NCI-H1092 treated with DMSO at 0.1 percent for 48 hours (cell line): ENCODE measurements at places on chromosomes 3 and 15.

GRCh38 chr3:57659806-57660439 is 33.0 kb downstream of the DENND6A start:
- DNase-seq = no peak

GRCh38 chr15:43939070-43939469 is 112.3 kb downstream of the WDR76 start:
- DNase-seq = peak; percentile 7

GRCh38 chr3:101383156-101383575 is 62.8 kb upstream of the IMPG2 start:
- no peak for DNase-seq

- no peak for DNase-seq
These were observed 125.4 kb downstream of the MEGF11 start for GRCh38 chr15:66128116-66128680.

- DNase-seq = peak; percentile 14
These were observed 251.1 kb downstream of the TJP1 start for GRCh38 chr15:29570948-29571791.

DNA sequence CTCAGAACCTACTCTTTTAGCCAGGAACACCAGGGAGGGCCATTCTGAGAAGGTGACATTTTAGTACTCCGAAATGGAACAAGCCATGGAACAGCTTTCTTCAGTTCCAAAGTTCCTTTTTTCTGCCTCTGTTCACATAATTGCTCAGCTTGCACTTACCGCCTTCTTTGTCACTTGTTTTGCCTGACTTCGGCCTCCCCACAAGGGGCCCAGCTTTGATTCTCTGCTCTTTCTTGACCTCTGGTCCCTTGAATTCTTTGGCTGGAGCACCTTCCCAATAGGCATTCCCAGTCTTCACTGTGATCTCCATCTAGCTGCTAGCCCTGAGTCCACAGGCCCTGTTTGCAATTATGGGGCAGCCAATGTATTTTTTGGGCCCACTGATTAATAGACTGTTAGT is 51.4 kb upstream of the SLC7A14 start:
- no peak for DNase-seq

- DNase-seq = no peak
These were observed 136.3 kb downstream of the THSD4 start for GRCh38 chr15:71251584-71252043.

GRCh38 chr3:185582236-185582635 is 3.9 kb upstream of the SENP2 start:
- DNase-seq = no peak

DNA sequence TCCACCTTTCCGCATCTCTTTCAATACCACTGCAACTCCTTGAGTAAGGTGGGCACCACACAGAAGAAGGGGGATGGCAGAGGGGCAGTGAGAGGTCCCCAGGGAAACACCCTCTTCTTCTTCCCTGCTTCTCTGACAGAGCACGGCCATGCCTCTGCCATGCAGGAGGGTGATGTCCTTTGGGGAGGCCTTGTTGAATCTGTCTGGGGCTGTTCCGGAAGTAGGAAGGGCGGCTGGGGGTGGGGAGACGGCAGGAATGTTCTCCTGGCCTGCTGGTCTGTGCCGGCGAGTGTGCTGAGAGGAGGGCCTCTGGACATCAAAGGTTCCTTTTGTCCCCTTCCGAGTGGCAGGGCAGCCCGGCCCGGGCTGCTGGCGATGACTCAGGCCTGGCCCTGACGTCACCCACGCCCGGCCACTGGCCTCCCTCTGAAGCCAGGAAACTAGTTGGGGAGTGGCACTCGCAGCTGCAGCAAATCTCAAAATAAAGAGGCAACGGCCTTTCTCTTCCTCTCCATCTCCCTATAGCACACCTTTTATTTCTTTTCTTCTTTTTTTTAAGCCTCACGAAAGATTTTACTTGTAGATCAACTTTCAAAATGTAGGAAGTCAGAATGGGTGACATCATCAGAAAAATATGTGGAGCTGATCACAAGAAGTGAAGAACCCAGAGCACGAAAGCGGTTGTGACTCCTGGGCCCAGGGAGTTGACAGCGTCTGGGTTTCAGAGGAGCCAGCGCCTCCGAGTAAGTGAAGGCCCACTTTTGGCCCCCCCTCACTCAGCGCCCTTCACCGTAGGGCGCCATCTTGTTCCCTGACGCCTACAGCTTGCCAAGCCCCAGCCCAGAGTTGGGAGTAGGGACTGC is at the start of gene ZBTB38:
Gene ZBTB38 (plus strand): TSS at position 443 of the 863 bp plus-strand sequence. CDS start 73,885 bp downstream, outside the sequence.
- DNase-seq = no peak

DNA sequence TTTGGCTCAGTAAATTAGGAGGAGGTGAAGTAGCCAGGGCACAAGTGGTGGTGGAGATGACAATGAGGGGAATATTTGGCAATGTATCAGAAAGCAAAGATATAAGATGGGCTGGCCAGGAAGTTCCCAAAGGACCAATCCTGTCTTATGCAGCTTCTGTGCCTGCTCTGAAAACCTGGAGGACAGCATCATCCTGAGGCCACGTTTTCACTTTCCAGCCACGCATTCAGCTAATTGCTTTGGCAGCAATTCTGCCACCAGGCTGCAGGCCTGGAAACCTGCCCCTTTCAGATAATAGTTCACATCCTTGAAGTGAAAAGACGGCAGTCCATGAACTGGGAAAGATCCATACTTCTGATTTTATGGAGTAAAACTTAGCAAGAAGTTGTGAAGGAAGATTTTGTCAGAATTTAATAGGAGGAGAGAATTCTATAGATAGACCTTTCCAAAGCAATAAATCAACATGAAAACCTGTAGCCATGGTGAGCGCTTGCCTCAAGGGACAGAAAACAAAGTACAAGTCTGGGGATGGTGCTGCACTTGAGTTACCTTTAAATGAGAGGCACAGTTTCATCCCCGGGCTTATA is 682.5 kb downstream of the GRM7 start:
- DNase-seq = no peak

DNA sequence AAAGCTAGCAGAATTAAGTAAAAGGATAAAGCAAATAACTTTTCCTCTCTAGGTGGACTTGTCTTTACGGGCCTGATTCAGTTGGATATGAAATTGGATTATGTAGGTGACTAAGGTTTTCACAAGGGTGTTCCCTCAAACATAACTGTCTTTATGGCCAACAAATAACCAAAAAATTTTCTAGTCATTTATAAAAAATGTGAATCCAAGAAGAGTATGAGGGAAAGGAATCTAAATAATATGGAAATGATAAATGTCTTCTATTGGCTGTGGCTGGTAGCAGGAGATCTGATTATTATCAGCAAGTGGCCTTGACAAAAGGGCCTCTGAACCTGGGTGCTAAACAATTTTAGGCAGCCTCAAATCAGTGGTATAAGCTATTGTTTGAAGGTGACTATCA is 594.0 kb upstream of the UBE2E2 start:
- no peak for DNase-seq

- DNase-seq = no peak
These were observed 2.5 kb downstream of the MPI start for GRCh38 chr15:74892313-74892712.

DNA sequence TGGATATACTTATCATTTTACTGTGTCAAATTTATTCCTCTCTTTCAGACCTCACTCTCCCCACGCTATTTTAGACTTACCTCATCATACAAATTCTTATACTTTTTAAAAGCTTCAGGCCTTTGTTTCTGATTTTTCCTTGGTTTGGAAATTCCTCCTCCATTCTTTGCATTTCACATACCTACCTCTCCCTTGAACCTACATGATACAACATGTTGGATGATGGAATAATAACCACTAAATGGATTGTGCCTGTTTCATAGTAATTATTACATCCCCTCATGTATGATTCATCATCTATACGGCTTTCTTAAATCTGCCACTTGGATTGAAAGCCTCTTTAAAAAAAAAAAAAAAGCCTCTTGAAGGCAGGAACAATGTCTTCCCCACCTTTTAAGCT is 24.6 kb downstream of the TRIP4 start:
- DNase-seq = no peak

- peak; percentile 69 for DNase-seq
These were observed 1.1 kb upstream of the NLGN1 start for GRCh38 chr3:173396191-173397041.

DNA sequence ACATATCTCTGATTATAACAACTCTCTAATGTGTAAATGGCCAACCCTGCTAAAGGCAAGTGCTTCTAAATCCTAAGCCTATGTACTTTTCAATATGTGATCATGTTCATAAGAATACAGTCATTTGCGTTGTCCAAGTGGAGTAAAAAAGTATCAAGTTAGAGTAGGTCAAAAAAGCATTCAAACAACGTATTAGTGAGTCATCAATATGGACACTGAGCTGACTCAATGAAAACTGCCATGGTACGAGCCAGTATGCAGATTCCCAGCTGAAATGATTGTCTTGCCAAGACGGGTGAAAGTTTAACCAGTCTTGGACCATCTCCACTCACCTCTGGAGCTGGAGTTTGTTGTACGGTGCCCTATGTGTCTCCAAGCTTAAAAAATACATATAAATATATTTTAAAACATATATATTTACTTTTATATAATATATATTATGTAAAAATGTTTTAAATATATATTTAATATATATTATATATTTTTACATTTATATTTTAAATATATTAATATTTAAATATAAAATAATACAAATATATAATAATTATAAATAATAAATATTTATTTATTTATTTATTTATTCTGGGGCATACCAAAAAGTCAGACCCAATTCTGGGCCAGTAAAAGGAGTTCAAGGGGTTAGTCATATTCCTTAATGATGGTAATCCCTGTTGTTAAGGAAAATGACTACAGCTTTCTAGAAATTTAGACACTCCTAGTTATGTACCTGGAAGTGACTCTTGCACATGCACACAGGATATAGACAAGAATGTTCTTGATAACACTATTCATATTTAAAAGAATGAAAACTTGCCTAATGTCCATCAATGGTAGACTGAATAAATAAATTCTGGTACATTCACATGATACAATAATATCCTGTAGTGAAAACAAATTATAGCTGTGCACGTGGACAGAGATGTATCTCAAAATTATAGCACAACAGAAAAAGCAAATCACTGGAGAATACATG is 27.2 kb downstream of the PLSCR4 start:
- DNase-seq = no peak

- DNase-seq = no peak
These were observed 846.6 kb downstream of the SI start for GRCh38 chr3:164231718-164232117.

- DNase-seq = no peak
These were observed 7.5 kb upstream of the COLQ start for GRCh38 chr3:15528854-15529537.

GRCh38 chr3:25171897-25172296 is 256.2 kb upstream of the RARB start:
- no peak for DNase-seq

DNA sequence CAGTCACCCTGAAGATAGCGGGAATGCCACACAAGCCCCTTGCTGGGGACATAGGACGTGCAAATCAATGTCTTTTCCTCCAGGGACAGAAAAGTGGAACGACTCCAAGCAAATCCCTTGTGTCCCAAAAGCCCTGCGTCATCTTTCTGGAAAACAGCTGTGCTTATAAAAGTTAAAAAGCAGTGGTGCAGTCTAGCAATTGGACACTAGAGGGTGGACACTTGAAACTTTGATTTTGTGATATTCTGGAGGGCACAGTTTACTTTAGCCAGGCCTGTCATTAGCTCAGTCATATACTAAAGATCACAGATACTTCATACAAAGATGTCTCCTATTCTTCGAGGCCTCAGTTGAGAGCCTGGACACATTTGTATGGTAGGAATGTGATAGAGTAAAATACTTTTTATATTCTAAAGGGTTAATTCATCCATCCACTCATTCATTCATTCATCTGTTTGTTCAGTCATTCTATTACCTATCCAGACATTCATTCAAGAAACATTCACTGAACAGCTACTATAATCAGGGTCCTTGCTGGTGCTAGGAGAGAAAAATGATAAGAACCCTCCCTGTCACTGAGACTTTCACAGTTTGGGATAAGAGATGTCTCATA is 63.8 kb upstream of the ANKRD34C start:
- no peak for DNase-seq

DNA sequence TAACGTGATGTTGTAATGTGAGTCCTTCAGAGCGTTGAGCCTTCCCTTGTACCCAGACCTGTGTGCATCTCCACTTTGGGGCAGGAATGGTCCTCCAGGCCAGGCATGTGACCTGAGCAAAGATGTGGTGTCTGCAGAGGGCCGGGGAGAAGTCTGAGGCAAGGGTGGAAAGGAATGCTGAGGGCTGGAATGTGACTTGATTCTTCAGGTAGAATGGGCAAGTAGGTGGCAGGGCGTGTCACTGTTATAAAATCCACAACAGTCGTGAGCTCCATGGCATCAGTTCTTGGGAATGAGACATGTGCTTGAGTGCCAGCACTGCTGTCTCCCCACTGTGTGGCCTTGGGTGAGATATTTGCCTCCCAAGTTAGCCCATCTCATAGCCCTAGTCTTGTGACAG is 24.0 kb upstream of the BSN start:
- DNase-seq = no peak

DNA sequence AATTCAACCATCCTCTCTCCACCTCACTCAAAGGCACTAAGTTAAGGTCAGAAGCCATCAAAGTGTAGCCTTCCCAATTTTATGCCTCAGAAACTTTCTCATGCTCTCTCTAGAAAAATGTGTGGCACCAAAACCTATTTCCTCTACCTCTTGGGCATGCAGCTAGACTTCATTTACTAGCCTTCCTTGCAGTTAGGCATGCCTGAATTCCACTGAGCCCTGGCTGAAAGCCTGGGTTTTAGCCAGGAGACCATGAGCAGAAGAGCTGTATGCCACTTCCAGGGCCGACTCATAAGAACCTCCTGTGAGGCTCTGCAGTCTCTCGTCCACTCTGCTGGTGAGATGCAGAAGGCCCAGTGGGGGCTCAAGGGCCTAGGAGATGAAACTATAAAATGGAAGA is 145.0 kb downstream of the MYLK start:
- no peak for DNase-seq

- DNase-seq = no peak
These were observed 4.3 kb upstream of the LTF start for GRCh38 chr3:46468753-46469600.

- no peak for DNase-seq
These were observed 25.8 kb downstream of the SRGAP3 start for GRCh38 chr3:9223672-9224071.

GRCh38 chr3:122755491-122755890 is 38.1 kb downstream of the HSPBAP1 start:
- no peak for DNase-seq

GRCh38 chr3:145780301-145780700 is 380.7 kb downstream of the PLOD2 start:
- DNase-seq = no peak

GRCh38 chr15:37059086-37059485 is 41.3 kb downstream of the MEIS2 start:
- DNase-seq = no peak

DNA sequence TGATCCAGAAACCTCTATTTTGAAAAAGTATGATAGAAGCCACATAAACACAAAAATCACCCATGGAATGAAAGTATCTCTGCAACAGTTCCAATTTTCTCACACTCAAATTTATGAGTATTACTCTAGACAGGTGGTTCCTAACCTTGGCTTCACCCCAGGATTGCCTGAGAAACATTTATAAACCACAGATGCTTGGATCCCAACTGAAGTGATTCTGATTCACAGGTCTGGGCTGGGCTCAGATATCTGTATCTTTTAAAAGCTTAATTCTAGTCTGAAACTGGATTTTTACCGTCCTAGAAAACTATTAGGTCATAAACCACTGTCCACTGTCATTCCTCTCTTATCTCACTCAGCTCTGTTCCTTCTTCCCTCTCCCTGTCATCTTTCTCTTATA is 7.4 kb upstream of the SST start:
- DNase-seq = no peak
